ENCODE measurements at places on chromosomes 3 and 15. TPM values are rescaled to one million over a fixed set of nuclear protein-coding genes. Genes with fewer than 3 reads are reported as not detected.

Gene CPLX3
- not detected for total RNA-seq

Gene CD200R1
- 0.24 TPM for total RNA-seq

Gene MASP1
- total RNA-seq, result not detected

Gene PTX3
- 5.8 TPM for total RNA-seq

Gene UPK1B
- 13.0 TPM for total RNA-seq

Gene SKOR1
- total RNA-seq, result not detected

Gene GORASP1
- 32.6 TPM for total RNA-seq

Gene STAC
- 7.7 TPM for total RNA-seq

Gene MAGEL2
- not detected for total RNA-seq

Gene CTSH
- total RNA-seq, result 87.0 TPM

Gene LEKR1
- not detected for total RNA-seq

Gene LYZL4
- not detected for total RNA-seq

Gene HIGD2B
- total RNA-seq, result not detected

Gene ZKSCAN7
- 1.3 TPM for total RNA-seq

Gene C3orf49
- not detected for total RNA-seq

Gene DNAJA4
- total RNA-seq, result 13.6 TPM

Gene TMED3
- 132 TPM for total RNA-seq

Gene ROPN1
- not detected for total RNA-seq

Gene ALPK3
- under 0.01 TPM for total RNA-seq

Measured in tracheal epithelial cell (primary cell).